ENCODE measurements at places on chromosomes 5 and 9.

GRCh38 chr5:118825226-118825625 is 163.1 kb downstream of the DTWD2 start:
- DNase-seq, result no peak

- no peak for DNase-seq
These were observed 96.5 kb upstream of the CAST start for GRCh38 chr5:96565582-96566265.

- no peak for DNase-seq
These were observed 87.5 kb downstream of the SECISBP2 start for GRCh38 chr9:89405826-89406225.

GRCh38 chr5:52673495-52673894 is 114.2 kb upstream of the ITGA1 start:
- no peak for DNase-seq

GRCh38 chr9:79551586-79551985 is 20.2 kb upstream of the TLE4 start:
- no peak for DNase-seq

DNA sequence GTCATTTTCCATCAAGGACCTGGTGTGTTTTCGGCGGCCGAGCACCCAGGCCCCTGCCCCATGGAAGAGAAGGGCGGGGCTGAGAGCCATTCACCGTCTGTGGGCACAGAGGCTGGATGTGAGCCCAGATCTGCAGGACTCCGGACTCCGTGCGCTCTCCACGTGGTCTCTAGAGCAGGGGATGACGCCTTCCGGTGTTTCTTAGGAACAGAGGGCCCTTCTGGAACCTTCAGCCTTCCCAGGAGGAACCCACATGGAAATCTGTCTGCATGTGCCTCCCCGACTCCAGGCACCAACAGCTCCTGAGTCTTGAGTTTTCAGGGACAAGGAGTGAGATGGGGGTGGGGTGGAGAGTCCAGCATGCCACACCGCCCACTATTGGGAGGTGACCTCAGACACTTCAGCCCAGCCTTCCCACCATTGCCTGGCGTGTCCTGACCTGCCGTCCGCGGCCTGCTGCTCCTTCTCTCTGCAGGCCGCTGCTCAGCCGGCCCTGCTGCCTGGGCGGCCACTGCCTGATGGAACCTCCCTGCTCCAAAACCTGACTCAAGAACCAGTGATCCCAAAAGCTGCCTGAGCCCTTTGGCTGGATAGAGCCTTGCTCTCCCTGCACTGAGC is 2.4 kb upstream of the RXRA start:
- no peak for DNase-seq

- no peak for DNase-seq
These were observed 457.3 kb downstream of the RAB3C start for GRCh38 chr5:59040024-59040803.

DNA sequence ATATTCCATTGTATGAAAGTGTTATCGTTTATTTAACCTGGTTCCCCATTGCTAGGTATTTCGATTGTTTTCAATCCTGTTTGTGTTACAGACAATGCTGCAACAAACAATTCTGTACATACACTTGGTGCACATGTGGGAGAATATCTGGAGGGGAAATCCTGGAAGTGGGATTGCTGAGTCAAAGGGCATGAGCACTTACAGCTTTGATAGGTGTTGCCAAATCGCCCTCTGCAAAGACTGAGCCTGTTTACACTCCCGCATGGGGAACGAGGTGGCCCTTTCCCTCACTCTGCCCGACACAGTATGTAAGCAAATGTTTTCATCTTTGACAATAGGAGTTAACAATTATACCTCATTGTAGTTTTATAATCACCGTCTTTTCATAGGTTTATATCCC is 66.2 kb downstream of the PDE6A start:
- no peak for DNase-seq

- no peak for DNase-seq
These were observed 10.0 kb upstream of the RETREG1 start for GRCh38 chr5:16626696-16627264.

DNA sequence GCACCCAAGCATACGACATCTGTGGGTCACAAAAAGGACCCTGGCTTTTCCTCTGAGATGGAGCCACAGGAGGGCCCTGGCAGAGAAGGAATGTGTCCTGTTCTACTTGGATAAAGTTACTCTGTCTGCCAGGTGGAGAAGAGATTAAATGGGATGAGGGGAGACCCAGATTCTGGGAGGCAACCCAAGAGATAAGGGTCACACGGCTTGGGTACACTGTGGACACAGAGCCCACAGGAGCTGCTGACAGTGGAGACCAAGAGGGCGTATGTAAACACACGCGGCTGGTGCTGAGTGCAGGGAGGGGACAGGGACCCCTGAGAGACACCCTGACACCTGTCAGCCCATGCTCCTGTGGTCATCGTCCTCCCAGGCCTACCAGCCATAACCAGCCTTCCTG is 6.2 kb downstream of the CDK20 start:
- no peak for DNase-seq

- DNase-seq, result no peak
These were observed 89.7 kb upstream of the EQTN start for GRCh38 chr9:27386571-27387091.

DNA sequence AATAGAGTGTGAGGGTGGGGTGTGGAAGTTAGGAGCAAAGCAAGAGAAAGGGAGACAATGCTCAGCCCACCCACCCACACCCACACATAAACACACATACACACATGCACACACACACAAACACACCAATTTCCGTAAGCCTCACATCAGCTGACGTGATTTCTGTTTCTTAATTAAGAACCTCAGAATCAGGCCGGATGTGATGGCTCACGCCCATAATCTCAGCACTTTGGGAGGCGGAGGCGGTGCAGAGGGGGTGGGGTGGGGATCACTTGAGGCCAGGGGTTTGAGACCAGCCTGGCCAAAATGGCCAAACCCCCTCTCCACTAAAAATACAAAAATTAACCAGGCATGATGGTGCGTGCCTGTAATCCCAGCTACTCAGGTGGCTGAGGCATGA is 26.4 kb upstream of the PIK3R1 start:
- DNase-seq, result no peak

GRCh38 chr5:82917584-82917983 is 159.6 kb downstream of the TMEM167A start:
- no peak for DNase-seq

DNA sequence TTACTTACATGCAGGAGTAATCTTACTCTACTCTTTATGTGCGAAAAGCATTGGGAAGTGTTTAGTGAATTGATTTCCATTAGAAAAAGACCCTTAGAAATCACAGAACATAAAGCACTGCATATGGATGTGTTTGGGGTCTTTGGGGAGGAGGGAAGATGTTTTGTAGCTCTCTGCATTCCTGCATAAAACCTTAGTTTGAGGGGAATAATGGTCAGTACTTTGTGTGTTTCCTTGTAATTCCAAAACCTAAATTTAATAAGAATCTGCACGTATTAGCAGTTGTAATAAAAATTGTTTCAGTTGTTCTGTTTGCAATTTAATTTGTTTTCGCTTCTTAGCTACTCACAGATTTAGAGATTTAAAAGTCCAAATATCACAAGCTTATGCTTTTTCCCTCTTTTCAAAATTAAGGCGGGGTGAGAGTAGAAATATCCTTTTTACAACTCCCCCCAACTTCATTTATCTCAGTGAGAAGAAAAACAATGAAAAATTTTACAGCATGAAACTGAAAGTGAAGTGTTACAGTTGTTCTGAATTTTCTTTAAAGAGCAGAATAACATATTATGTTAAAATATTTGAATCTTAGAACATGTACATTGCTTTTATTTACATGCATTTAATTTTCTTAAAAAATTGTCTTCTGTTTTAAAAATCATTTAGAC is 143.8 kb downstream of the SMARCA2 start:
- DNase-seq, result no peak

GRCh38 chr5:112776301-112776856 is 38.7 kb downstream of the APC start:
- DNase-seq, result no peak

DNA sequence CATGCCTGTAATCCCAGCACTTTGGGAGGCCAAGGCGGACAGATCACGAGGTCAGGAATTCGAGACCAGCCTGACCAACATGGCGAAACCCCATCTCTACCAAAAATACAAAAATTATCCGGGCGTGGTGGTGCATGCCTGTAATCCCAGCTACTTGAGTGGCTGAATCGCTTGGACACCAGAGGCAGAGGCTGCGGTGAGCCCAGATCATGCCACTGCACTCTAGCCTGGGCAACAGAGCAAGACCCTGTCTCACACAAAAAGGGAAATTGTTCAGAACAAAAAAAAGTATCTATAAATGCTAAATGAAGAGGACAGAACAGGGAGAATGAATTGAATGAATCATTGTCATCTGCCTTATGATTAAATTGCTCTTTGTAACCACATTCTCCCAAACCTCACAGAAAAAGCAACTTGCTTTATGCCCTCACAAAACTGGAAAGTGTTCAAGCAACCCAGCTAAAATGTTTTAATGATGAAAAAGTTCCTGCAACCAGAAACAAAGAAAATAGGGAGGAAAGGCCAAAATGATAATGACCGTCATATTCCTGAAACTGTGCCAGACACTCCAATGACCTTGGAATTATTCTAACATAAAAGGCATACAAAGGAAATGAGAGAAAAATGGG is 83.7 kb downstream of the SERINC5 start:
- DNase-seq, result no peak

GRCh38 chr9:100437860-100438805 is 11.2 kb downstream of the MSANTD3 start:
- peak; percentile 68 for DNase-seq

- no peak for DNase-seq
These were observed 243.5 kb downstream of the MAST4 start for GRCh38 chr5:66839636-66840185.

- no peak for DNase-seq
These were observed 5.9 kb downstream of the MED10 start for GRCh38 chr5:6372251-6373080.

DNA sequence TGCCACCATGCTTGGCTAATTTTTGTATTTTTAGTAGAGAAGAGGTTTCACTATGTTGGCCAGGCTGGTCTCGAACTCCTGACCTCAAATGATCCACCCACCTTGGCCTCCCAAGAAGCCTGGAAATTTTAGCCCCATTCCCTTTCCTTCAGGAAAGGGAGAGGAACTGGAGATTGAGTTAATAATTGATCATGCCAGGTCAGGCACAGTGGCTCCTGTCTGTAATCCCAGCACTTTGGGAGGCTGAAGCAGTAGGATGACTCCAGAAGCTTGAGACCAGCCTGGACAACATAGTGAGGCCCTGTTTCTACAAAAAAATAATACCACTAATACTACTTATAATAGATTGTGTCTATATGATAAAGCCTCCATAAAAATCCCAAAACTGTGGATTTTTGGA is 124.6 kb downstream of the UNC13B start:
- no peak for DNase-seq

GRCh38 chr5:150209099-150209635 is 19.3 kb downstream of the SLC6A7 start:
- DNase-seq, result peak; percentile 19

DNA sequence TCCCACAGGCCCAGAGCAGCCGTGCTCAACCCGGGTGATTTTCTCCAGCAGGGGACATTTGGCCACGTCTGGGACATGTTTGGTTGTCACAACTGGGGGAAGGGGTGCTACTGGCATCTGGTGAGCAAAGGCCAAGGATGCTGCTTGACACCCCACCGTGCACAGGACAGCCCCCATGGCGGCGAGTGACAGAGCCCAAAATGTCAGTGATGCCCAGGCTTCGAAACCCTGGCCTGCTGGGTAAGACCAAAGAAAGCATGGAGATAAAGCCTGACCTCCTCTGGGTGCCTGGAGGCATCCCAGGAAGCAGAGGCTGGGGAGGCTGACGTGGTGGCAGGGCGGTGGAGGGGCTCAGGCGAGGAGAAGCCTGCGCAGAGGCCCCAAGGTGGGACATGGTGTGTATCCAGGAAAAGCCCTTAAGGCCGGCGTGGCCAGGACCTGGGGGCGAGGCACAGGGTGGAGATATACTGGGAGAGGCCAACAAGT is 66.4 kb downstream of the ZNF354C start:
- no peak for DNase-seq

DNA sequence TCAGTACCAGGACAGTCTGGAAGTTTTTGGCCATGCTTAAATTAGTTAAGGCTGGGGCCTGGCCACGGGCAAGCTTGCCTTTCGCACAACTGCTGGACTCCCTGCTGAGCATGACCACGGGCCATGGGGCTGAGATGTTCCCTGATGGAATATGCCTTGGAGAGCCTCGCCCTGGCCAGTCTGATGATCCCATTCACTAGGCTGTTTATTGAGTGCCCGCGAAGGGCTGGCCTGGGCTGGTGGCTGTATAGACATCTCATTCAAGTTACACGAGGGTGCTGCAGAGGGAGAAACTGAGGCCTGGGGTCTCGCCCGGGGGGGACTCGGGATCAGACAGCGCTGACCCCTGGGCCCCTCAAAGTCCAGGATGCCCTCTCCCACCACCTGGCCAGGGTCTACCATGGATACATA is 7.8 kb upstream of the RXRA start:
- no peak for DNase-seq
